HL-60 (cell line): ENCODE measurements at places on chromosomes 1 and 21.

DNA sequence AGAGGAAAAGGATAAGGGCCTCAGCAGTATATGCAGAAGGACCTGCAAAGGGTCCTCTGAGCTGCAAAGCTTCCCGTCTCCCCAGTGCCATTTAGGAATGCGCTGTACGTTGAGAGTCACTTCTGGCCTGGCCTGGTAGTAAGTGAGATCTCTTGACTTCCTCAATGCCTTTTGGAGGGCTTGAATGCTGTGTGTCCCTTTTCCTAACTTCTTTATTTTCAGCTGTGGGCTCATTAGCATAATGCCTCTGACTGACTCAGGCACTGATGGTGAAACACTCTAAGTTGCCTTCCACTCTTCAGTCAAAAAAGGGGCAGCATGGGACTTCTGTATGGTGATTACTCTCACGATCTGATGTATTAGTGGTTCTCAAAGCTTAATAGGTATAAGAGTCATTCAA lies 49.9 kb downstream of the XCL1 start:
- DNase-seq = peak; percentile 36

- DNase-seq = no peak
These were observed 876.1 kb upstream of the B3GALT2 start for GRCh38 chr1:194062526-194062925.

DNA sequence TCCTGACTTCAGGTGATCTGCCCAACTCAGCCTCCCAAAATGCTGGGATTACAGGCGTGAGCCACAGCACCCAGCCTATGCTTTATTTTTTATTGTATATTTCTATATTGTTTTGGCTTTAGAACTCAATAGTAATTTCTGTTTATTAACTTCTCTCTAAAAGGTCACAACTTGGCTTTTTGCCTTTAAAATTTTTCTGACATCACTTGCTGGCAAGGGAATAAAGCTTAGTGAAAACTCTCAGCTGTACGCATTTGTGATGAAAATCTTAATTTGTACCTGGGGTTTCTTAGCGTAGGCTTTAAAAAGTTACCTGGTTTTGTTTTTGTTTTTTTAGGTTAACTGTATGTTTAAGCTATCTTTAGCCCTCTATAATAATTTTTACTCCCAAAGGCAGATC lies 36.2 kb downstream of the B3GALNT2 start:
- no peak for DNase-seq

DNA sequence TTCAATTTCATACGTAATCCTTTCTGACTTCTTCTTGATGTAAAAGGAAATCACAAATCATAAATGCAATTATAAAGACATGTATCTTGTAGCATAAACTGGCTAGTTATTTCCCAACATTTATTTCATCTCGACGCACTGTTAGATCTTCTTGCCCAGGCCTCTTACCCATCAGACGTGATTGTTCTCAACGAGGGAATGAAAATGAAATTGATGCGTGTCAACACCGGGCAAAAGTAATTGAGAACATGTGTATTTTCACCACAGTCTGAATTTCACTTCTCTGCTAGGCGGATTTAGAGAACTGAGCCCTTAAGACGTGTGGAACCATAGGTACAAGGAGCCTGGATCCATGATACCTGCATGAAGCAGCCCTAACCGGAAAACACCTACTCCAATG lies 519.7 kb downstream of the KCNT2 start:
- DNase-seq = no peak
